ENCODE measurements at places on chromosomes 7 and 10. TPM values are rescaled to one million over a fixed set of nuclear protein-coding genes. Genes with fewer than 3 reads are reported as not detected.

MLXIPL gene
- total RNA-seq: 23.3 TPM

SLC16A9 gene
- 22.9 TPM for total RNA-seq

CYP2C19 gene
- total RNA-seq: 3.9 TPM

SAMD9L gene
- 22.6 TPM for total RNA-seq

CDC14C gene
- not detected for total RNA-seq

NAT16 gene
- not detected for total RNA-seq

KAZALD1 gene
- 17.7 TPM for total RNA-seq

CD36 gene
- 18.0 TPM for total RNA-seq

FXYD4 gene
- total RNA-seq: not detected

NPC1L1 gene
- total RNA-seq: not detected

PTPN20 gene
- total RNA-seq: 2.7 TPM

MIOS gene
- total RNA-seq: 23.6 TPM

FAM180A gene
- 2.0 TPM for total RNA-seq

PPP1R3A gene
- not detected for total RNA-seq
